Right ventricle myocardium inferior (tissue), 1 donor: ENCODE measurements at places on chromosomes 6 and 20. TPM values are rescaled to one million over a fixed set of nuclear protein-coding genes. Genes with fewer than 3 reads are reported as not detected.

The RAET1E gene
- 0.27 TPM for total RNA-seq

The CLDN20 gene
- 0.19 TPM for total RNA-seq

The LAMA4 gene
- total RNA-seq: 83.0 TPM

The NR2E1 gene
- not detected for total RNA-seq

DNA sequence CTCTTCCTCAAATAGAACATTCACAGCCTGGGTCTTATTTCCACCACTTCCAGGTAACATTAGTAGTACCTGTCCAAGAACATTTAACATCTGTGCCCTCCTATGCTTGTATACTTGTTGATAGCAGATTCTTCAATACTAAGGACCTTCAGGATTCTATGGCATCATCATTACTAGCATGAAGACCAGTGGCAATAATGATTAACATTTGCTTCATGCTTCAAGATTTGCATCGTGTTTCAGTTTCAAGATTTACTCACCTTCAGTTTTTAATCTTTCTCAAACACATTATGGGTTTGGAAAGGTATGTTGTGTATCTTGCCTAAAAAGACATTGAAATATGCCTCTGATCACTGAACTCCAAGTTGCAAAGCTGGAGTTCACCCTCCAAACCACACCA, 412.8 kb upstream of the NRSN1 start:
- DNase-seq: no peak

- DNase-seq: no peak
Measured at GRCh38 chr6:5135788-5136376, 50.7 kb downstream of the PPP1R3G start.

DNA sequence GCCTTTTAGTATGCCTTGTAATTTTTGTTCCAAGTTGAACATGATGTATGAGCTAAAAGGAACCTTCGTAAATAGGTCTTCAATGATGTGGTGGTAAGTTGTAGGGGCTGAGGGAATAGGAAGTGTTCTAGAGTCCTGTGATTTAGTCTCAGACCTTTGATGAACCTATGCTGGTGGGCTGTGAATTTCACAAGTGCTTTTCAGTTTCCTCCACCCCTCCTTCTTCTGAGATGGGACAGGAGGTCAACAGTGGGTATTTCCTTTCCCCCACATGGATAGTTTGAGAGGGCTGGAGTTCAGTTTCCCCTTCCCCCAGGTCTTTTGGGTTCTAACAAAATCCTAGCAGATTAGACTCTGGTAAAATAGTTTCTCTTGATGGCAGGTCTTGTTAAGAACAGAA, 121.0 kb upstream of the ATXN1 start:
- DNase-seq: no peak

GRCh38 chr6:12327391-12327790, 37.2 kb downstream of the EDN1 start:
- DNase-seq: no peak

- DNase-seq: no peak
Measured at GRCh38 chr6:97068211-97068610, 143.7 kb downstream of the KLHL32 start.

- DNase-seq: no peak
Measured at GRCh38 chr20:11810311-11811083, 107.2 kb upstream of the BTBD3 start.

DNA sequence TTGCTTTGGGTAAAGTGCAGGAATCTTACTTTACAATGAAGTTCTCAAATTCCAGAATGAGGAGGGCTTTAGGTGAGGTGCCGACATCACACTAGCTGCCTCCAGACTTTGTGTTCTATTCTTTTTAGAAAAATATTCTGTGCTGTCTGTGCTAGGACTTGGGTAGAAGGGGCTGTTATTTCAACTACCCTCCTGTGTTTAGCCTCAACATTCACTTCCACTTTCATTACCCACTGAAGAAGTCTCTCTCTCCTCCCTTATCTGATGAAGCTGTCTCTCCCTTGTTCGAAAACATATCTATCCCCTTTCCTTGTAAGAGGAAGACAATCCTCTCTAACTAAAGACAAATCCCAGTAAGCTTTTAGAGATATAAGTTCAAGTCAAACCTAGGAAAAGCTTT, 25.0 kb upstream of the BRPF3 start:
- no peak for DNase-seq

DNA sequence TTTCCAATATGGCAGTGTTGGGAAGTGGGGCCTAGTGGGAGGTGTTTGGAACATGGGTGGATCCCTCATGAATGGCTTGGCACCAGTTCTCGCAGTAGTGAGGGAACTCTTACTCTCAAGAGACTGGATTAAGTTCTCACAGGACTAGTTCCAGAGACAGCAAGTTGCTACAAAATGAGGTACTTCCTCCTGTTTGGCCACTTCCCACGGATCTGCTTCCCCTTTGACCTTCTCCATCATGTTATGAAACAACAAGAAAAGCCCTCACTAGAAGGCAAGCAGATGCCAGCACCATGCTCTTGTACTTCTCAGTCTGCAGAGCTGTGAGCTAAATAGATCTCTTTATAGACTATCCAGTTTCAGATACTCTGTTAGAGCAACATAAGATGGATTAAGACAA, 3.1 kb downstream of the RSPH3 start:
- DNase-seq: no peak
